B cell (primary cell): ENCODE measurements at places on chromosomes 1 and 21. TPM values are rescaled to one million over a fixed set of nuclear protein-coding genes. Genes with fewer than 3 reads are reported as not detected.
A peak's percentile ranks its signal among the peaks of the same experiment; 100 is the strongest.

GRCh38 chr1:58928514-58928913 lies 144.7 kb upstream of the JUN start:
- H3K36me3 ChIP-seq = no peaks in the 10 kb centered on the region
- peaks cover 8% of the 10 kb centered on the region for H3K4me1 ChIP-seq
- H3K27me3 ChIP-seq = no peaks in the 10 kb centered on the region
- no peak for DNase-seq

DNA sequence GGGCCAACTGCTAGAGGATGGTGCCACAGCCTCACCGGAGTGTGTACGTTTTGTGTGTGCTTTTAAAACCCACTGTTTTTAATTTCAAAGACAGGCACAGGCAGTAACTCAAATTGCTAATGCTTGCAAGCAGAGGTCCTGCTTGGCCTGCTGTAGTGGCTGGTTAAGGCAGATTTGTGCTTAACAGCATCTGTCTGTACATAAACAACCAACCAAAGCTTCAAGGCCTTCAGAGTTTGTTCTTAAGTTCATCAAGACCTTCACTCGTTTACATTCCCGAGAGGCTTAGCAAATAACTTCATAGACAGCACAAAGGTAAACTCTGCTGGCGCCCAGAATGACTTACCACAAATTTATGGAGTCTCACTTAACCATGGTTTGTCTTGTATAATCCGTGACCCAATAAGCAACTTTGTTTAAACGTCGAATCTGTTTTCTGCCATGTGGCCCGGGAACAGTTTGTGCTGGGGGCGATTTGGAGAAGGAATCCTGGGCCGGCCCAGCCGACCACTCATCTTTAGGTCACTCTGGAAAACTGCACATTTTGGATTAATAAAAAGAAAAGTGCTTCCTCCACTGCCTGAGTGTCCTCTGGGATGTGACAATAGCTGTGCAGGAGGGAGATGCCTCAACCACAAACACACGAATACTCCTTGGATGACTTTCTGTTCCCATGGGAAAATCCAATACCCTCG lies 58.1 kb downstream of the CAPZB start:
- DNase-seq = no peak
- no peak overlapping the region for H3K4me3 ChIP-seq
- H3K27ac ChIP-seq = no peak overlapping the region
- H3K4me1 ChIP-seq = peaks cover 8% of the 10 kb centered on the region

DNA sequence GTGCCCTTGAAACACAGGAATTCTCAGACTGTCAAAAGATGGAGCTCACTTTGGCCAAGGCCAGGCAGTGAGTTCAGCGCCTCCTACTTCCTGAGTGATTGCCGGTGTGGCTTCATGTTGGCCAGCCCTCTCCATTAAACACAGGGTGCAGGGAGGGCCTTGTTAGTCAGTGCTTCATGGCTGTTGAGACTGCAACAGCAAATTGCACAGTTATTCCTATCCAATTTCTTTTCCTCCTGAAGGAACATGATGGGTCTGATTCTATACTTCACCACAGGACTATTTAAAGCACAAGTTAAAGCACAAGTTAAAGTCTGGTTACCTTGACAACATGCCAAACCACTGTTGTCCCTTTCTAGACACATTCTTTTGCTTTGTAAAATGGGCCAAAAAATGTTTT lies 156.6 kb downstream of the SIPA1L2 start:
- DNase-seq = no peak
- H3K4me3 ChIP-seq = no peak overlapping the region
- H3K4me1 ChIP-seq = no peaks in the 10 kb centered on the region
- H3K27ac ChIP-seq = no peak overlapping the region
- H3K27me3 ChIP-seq = no peaks in the 10 kb centered on the region

DNA sequence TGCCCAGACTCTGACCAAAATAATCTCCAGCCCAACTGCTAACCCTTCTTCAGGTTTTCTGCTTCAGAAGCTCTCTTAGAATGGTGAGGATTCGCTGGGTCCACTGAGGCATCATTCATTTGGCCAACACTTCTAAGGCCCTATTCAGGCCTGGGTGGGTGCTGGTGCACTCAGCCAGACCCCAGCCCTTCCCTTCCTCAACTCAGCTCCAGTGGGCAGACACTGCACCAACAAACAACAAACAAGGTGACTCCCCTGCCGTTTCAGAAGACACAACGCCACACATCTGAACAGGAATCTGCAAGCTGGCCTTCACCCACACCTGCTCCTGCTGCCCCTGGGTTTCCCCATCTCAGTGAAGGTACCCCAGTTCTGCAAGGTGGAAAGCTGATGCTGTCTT lies 6.0 kb downstream of the HEYL start:
- H3K27me3 ChIP-seq = peaks cover 17% of the 10 kb centered on the region
- no peak overlapping the region for H3K27ac ChIP-seq
- H3K4me3 ChIP-seq = no peak overlapping the region
- no peak for DNase-seq
- no peaks in the 10 kb centered on the region for H3K4me1 ChIP-seq

DNA sequence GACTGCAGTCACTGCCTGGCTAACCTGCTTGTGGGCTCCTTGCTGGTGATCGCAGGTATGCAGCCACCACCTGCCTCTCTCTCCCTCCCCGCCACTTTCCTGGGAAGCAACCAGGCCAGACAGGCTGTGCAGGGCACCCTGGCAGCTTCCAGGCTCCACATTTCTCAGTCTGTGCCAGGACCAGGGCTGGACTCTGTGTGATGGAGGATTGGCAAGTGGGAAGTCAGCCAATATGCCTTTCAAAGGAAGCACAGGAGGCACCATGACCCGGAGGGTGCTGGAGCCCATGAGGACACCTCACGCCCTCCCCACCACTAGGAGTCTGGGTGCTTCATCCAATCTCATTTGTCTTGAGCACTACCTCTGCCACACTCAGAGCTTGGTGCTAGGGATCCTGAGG lies 15.8 kb upstream of the DISP3 start:
- DNase-seq = no peak
- peaks cover 3% of the 10 kb centered on the region for H3K27me3 ChIP-seq
- H3K27ac ChIP-seq = no peak overlapping the region

DNA sequence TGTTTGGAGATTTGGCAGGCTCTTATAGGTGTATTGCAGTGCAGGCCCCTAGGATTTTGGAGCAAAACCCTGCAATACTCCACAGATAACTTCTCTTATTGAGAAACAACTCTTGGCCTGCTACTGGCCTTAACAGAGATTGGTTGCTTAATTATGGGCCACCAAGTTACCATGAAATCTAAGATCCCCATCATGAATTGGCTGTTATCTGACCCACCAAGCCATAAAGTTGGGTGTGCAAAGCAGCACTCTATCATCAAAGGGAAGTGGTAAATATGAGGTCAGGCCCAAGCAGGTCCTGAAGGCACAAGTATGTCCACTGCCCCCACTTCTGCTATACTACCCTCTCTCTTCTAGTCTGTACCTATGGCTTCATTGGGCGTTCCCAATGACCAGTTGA lies 130.0 kb upstream of the TNFSF4 start:
- no peaks in the 10 kb centered on the region for H3K4me1 ChIP-seq
- no peak overlapping the region for H3K4me3 ChIP-seq
- no peaks in the 10 kb centered on the region for H3K27me3 ChIP-seq
- no peaks in the 10 kb centered on the region for H3K36me3 ChIP-seq

DNA sequence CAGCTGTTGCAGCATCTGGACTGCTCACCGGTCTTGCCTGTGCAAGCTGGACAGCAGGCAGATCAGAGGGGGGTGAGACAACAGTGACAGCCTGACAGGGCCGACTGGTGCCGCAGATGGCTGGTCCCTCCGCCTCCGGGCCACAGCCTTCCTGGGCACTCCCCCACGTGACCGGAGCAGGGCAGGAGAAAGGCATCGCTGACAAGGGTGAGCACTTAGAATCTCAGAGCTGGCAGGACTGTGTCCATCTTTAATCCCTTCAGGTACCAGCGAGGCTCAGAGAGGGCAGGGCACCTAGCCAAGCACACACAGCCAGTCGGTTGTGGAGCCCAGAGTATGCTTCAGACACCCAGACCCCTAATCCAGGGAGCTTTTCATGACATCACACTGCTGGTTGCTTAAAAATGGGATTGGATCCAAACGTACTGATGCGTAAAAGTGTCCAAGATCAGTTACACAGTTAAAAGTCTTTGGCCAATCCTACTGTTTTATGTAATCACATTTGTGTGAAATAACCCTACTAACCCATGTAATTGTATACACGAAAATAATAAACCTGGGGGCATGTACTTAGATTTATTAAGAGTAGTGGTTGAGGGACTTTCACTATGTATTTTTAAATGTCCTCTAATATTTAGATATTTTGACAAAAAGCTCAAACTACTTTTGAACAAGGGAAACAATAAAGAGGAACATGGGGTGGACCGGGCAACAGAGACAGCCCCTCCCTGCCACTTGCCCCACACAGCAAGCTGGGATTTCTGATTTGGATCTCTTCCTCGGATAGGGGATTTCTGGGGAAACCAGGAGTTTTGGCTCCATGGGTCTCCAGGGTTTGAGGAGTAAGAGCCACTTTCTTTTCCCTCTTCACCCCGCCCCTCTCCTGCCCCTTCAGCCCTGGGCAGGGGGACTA lies 758 bp upstream of the CNTN2 start:
- no peak overlapping the region for H3K27ac ChIP-seq
- H3K27me3 ChIP-seq = peaks cover 47% of the 10 kb centered on the region
- H3K36me3 ChIP-seq = no peaks in the 10 kb centered on the region
- no peak overlapping the region for H3K4me3 ChIP-seq

The TBX15 gene
- 0.03 TPM in 1 of 2 replicates, not detected in the other for polyA plus RNA-seq

- H3K4me3 ChIP-seq = no peak overlapping the region
- DNase-seq = no peak
- H3K36me3 ChIP-seq = no peaks in the 10 kb centered on the region
- no peaks in the 10 kb centered on the region for H3K4me1 ChIP-seq
- no peak overlapping the region for H3K27ac ChIP-seq
Measured at GRCh38 chr21:21187579-21187978, 189.4 kb downstream of the NCAM2 start.

The PGLYRP3 gene
- not detected in 2 replicates for polyA plus RNA-seq

DNA sequence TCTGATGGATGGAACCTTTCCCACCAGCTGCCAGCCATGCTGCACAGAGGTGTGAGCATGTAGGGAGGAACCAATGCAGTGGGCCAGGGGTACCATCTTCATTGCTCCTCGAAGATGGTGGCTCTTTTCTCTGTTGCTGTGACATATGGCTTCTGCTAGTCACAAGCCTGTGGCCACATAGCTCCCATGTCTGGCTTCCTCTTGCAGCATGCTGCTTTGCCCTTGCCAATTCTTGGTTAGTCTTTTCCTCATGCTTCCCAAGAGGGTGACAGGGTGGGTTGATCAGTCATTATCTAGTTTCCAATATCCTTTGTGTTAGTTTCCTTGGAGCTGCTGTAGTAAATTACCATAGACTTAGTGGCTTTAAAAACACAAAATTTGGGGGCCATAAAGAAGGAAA lies 123.4 kb downstream of the ETS2 start:
- no peaks in the 10 kb centered on the region for H3K27me3 ChIP-seq
- no peak overlapping the region for H3K4me3 ChIP-seq
- no peaks in the 10 kb centered on the region for H3K4me1 ChIP-seq
- no peak overlapping the region for H3K27ac ChIP-seq
- DNase-seq = no peak
- no peaks in the 10 kb centered on the region for H3K36me3 ChIP-seq

DNA sequence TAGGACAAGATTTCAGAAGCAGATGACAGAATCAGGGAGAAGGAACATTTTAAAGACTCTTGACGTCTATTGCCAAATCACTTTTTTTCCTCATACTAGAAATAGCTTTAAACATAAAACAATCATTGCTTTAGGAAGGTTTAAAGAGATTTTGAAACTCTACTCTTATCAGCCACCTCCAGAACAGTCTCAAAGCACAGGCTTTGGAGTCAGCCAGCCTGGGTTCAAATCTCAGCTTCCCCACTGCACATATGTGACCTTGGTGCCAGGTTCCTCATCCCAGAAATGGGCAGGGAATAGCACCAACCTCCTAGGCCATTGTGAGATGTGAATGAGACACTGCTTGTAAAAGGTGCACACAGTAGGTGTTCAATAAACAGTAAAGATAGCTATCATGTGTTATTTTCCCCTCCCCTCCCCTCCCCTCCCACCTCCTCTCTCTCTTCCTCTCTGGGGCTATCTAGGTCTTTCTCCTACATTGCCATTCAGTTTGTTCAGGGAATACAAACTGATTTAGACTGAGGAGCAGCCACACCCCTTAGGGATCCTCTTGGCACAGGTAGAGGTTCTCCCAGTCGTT lies 20.6 kb downstream of the SPOCD1 start:
- no peak overlapping the region for H3K27ac ChIP-seq
- peaks cover 13% of the 10 kb centered on the region for H3K27me3 ChIP-seq
- no peak overlapping the region for H3K4me3 ChIP-seq

The MAP1LC3C gene
- polyA plus RNA-seq = not detected in 2 replicates

- H3K27ac ChIP-seq = no peak overlapping the region
- H3K27me3 ChIP-seq = no peaks in the 10 kb centered on the region
- H3K36me3 ChIP-seq = peaks cover 82% of the 10 kb centered on the region
- peaks cover 11% of the 10 kb centered on the region for H3K4me1 ChIP-seq
- peak; percentile 73 for DNase-seq
Measured at GRCh38 chr1:27332536-27333281, 9.1 kb upstream of the SYTL1 start.

- DNase-seq = no peak
- H3K36me3 ChIP-seq = peaks cover 5% of the 10 kb centered on the region
- no peak overlapping the region for H3K27ac ChIP-seq
- H3K4me3 ChIP-seq = no peak overlapping the region
Measured at GRCh38 chr21:31665397-31665796, 5.9 kb downstream of the SOD1 start.

- H3K4me3 ChIP-seq = no peak overlapping the region
- no peaks in the 10 kb centered on the region for H3K36me3 ChIP-seq
- DNase-seq = no peak
- H3K27ac ChIP-seq = no peak overlapping the region
Measured at GRCh38 chr1:61092642-61093041, 10.3 kb downstream of the NFIA start.

- no peaks in the 10 kb centered on the region for H3K27me3 ChIP-seq
- no peak overlapping the region for H3K4me3 ChIP-seq
- H3K36me3 ChIP-seq = no peaks in the 10 kb centered on the region
Measured at GRCh38 chr1:111802110-111802509, 46.4 kb downstream of the DDX20 start.

GRCh38 chr1:163295949-163296348 lies 25.8 kb upstream of the NUF2 start:
- no peak overlapping the region for H3K4me3 ChIP-seq
- H3K36me3 ChIP-seq = no peaks in the 10 kb centered on the region
- DNase-seq = no peak
- no peak overlapping the region for H3K27ac ChIP-seq
- no peaks in the 10 kb centered on the region for H3K27me3 ChIP-seq

- H3K36me3 ChIP-seq = no peaks in the 10 kb centered on the region
- H3K4me1 ChIP-seq = no peaks in the 10 kb centered on the region
- H3K27ac ChIP-seq = no peak overlapping the region
- no peak for DNase-seq
Measured at GRCh38 chr1:60622486-60622885, 459.9 kb upstream of the NFIA start.

GRCh38 chr21:42161956-42162681 lies 56.8 kb upstream of the ABCG1 start:
- no peak overlapping the region for H3K27ac ChIP-seq
- DNase-seq = no peak
- H3K36me3 ChIP-seq = no peaks in the 10 kb centered on the region
- peaks cover 11% of the 10 kb centered on the region for H3K27me3 ChIP-seq
- H3K4me3 ChIP-seq = no peak overlapping the region

- DNase-seq = no peak
- H3K4me1 ChIP-seq = no peaks in the 10 kb centered on the region
- no peaks in the 10 kb centered on the region for H3K27me3 ChIP-seq
- no peak overlapping the region for H3K27ac ChIP-seq
Measured at GRCh38 chr1:34018285-34018684, 146.7 kb downstream of the CSMD2 start.

The CTSK gene
- polyA plus RNA-seq = 6.0 and 9.2 TPM in 2 replicates

- H3K4me1 ChIP-seq = no peaks in the 10 kb centered on the region
Measured at GRCh38 chr21:33572350-33572749, 16.1 kb downstream of the DONSON start.

The IFNLR1 gene
- 14.7 and 16.0 TPM in 2 replicates for polyA plus RNA-seq
